ENCODE measurements at places on chromosomes 6 and 20. TPM values are rescaled to one million over a fixed set of nuclear protein-coding genes. Genes with fewer than 3 reads are reported as not detected.

DNA sequence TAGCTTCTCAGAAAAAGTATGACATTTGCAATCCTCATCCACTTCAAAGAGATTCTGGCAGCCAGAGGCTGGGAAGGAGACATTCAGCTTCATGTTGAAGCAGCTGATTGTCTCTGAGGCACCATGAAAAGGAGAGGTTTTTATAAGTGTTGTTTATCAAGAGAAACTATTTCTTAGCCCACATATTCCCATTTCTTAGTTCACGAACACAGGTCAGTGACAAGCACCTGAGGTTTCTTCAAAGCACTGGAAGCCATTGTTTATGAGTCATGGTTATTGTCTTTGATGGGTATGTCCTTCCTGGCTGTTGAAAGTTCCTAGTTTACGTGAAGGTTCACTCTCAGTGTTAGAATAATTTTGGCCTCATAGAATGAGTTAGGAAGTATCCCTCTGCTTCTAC is 3.0 kb upstream of the DDX43 start:
- no peak overlapping the region for H3K4me3 ChIP-seq
- no peak overlapping the region for H3K27ac ChIP-seq
- no peaks in the 10 kb centered on the region for H3K36me3 ChIP-seq
- DNase-seq, result peak; percentile 26

DNA sequence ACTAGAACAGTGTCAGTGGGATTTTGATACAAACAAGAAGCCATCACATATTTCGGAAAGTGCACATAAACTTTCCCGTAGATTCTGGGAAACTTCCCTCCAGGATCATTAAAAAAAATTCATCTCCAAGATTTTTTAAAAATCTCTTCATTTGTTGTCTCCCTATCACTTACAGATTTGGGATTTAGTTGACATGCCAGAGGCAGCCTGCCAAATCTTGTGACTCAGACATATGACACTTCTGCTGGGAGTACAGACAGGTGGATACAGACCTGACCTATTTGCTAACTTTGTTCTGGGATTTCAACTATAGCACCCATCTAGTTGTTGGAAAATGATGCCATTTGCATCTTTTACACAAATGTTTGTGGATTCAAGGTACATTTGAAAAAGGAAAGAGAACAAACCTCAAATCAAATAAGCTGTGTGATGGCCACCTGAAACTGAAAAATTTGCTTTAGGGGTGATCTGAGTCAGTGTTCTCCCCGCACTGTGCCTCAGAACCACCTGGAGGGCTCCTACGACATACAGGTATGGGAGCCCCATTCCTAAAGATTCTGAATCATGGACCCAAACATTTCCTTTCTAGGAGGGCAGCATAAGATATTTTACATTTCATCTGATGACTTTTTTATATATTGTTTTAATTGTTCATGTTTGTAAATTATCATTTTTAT is 21.9 kb upstream of the CD2AP start:
- no peaks in the 10 kb centered on the region for H3K36me3 ChIP-seq
- no peak for DNase-seq
- no peak overlapping the region for H3K27ac ChIP-seq
- H3K4me3 ChIP-seq, result no peak overlapping the region

DNA sequence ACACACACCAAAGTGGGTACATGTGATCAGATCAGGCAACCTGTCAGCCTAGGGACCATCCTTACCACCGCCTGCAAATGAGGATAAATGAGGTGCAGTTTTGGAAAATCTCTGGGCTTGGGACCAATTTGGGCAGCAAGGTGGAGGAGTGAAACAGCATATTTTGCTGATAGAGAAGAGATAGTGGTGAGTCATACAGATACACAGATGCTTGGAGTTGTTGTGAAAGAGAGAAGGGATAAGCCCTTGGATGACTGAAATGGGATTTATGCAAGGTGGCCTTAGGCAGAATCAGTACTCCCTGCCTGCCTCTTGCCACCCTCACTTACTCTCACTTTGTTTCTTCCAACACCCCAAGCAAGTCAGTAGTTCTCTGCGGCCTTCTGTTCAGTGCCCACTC is 34.7 kb downstream of the BMP2 start:
- no peaks in the 10 kb centered on the region for H3K4me1 ChIP-seq
- H3K27me3 ChIP-seq, result no peaks in the 10 kb centered on the region
- no peaks in the 10 kb centered on the region for H3K36me3 ChIP-seq

GRCh38 chr20:25058051-25058846 is at the start of gene ACSS1:
Gene ACSS1 (minus strand): TSS chr20:25058139. CDS start chr20:25058102, 37 bp downstream.
- peak within 1 kb of the TSS; percentile 95 for H3K27ac ChIP-seq
- peak; percentile 91 for DNase-seq
- H3K36me3 ChIP-seq, result no peaks in the 10 kb centered on the region
- no peaks in the 10 kb centered on the region for H3K27me3 ChIP-seq

GRCh38 chr20:40144581-40144980 is 544.5 kb downstream of the MAFB start:
- H3K4me3 ChIP-seq, result no peak overlapping the region
- H3K27ac ChIP-seq, result no peak overlapping the region
- DNase-seq, result no peak
- peaks cover 3% of the 10 kb centered on the region for H3K27me3 ChIP-seq

Gene PPP1R16B
- total RNA-seq, result 62.3 TPM

Gene SALL4
- total RNA-seq, result 0.42 TPM

Gene TJAP1
- 29.9 TPM for total RNA-seq

Gene PTCRA
- total RNA-seq, result 3.7 TPM

Measured in natural killer cell (primary cell).